ENCODE measurements at places on chromosomes 4 and X. TPM values are rescaled to one million over a fixed set of nuclear protein-coding genes. Genes with fewer than 3 reads are reported as not detected.

GAGE12J gene
- total RNA-seq = not detected

CITED1 gene
- total RNA-seq = 0.37 TPM

BEX3 gene
- total RNA-seq = 345 TPM

PNMA6F gene
- not detected for total RNA-seq

IQSEC2 gene
- total RNA-seq = 5.1 TPM

HTRA3 gene
- 0.55 TPM for total RNA-seq

NXT2 gene
- 14.3 TPM for total RNA-seq

Data from uterine smooth muscle cell (primary cell).